Small intestine (tissue), 16 donors: ENCODE measurements at places on chromosomes 5 and 9. TPM values are rescaled to one million over a fixed set of nuclear protein-coding genes. Genes with fewer than 3 reads are reported as not detected.

DNA sequence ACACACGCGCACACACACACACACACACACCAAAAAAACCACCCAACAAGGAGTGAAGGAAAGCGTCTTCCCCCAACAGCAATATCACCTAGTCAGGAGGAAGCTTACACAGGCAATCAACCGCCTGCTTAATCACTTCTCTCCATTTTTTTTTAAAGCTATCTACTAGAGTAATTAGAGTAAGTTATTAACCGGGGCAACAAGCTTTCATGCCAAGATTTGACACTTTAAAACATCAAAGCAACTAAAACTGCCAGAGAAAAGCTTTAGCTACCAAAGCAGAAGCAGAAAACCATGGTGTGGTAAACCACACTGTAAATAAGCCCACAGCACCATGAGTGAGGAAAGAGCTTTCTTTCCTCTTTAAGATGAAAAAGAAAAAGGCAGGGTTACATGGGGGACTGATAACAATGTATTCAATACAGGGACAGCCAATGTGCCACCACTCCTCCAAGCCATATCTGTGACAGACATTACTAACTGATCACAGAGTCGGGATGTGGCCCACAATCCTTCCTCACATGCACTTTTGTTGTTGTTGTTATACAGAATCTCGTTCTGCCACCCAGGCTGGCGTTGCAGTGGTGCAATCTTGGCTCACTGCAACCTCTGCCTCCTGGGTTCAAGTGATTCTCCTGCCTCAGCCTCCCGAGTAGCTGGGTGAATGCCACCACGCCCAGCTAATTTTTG lies 282.1 kb downstream of the CRB2 start:
- H3K4me1 ChIP-seq, result peaks cover 5% of the 10 kb centered on the region
- peaks cover 4% of the 10 kb centered on the region for H3K36me3 ChIP-seq
- DNase-seq, result peak; percentile 73
- H3K27ac ChIP-seq, result peak overlapping the region; percentile 23
- peak overlapping the region; percentile 28 for H3K4me3 ChIP-seq

GRCh38 chr9:106075960-106076327 lies 381.6 kb downstream of the TMEM38B start:
- H3K27me3 ChIP-seq, result no peaks in the 10 kb centered on the region
- H3K4me1 ChIP-seq, result no peaks in the 10 kb centered on the region
- DNase-seq, result no peak
- no peaks in the 10 kb centered on the region for H3K36me3 ChIP-seq
- no peak overlapping the region for H3K27ac ChIP-seq
- no peak overlapping the region for H3K4me3 ChIP-seq

DNA sequence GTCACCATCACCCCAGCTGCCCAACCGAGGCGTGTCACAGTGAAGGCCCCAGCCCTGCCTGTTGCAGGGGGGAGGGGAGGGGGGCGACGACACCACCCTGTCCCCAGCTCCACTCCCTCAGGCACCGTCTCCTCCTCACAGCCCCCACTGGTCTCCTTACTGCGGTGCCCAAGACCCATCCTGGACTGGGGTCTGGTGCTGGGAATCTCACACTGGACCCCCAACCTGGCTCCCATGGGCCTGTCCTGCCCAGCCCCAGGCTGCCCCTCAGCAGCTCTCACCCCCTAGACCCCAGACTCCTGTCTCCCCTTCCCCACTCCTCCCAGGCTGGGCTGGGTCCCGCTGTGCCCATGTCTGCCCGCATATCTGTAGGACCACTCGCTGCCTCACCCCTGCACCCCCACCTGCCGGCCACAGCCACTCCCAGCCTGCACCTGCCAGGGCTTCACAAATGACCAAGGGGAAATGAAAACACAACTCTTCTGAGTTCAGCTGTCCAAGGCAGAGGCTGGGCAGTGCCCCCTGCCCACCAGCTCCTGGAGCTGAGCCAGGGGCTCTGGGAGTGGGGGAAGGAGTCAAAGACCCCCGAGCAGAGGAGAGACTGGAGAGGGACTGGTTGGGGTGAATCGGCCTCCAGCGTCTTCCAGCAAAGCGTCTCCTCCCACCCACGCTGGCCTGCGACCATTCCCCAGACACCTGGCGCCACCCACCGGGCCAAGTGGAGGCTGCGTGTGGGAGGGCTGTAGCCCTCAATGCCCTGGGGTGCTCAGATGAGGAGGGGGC lies 32.6 kb upstream of the EGFL7 start:
- peaks cover 45% of the 10 kb centered on the region for H3K27me3 ChIP-seq
- H3K36me3 ChIP-seq, result no peaks in the 10 kb centered on the region
- H3K27ac ChIP-seq, result no peak overlapping the region
- H3K4me1 ChIP-seq, result peaks cover 11% of the 10 kb centered on the region
- no peak overlapping the region for H3K4me3 ChIP-seq
- DNase-seq, result peak; percentile 57

GRCh38 chr9:114895521-114895991 lies 34.8 kb downstream of the TNFSF8 start:
- DNase-seq, result no peak
- H3K4me1 ChIP-seq, result peaks cover 5% of the 10 kb centered on the region
- H3K4me3 ChIP-seq, result no peak overlapping the region
- H3K36me3 ChIP-seq, result no peaks in the 10 kb centered on the region
- H3K27ac ChIP-seq, result no peak overlapping the region

FAM240B gene
- not detected for polyA plus RNA-seq

PHPT1 gene
- 185 TPM for polyA plus RNA-seq

ECM2 gene
- 2.5 TPM for polyA plus RNA-seq

NUTM2G gene
- polyA plus RNA-seq, result not detected

MYORG gene
- 83.0 TPM for polyA plus RNA-seq

- H3K4me1 ChIP-seq, result no peaks in the 10 kb centered on the region
- H3K27ac ChIP-seq, result no peak overlapping the region
- no peaks in the 10 kb centered on the region for H3K27me3 ChIP-seq
- H3K4me3 ChIP-seq, result no peak overlapping the region
- DNase-seq, result no peak
Observed at GRCh38 chr9:135785013-135785575, 83.1 kb downstream of the KCNT1 start.

GDF9 gene
- polyA plus RNA-seq, result 0.67 TPM

- H3K27ac ChIP-seq, result no peak overlapping the region
- DNase-seq, result no peak
- no peak overlapping the region for H3K4me3 ChIP-seq
- no peaks in the 10 kb centered on the region for H3K27me3 ChIP-seq
Observed at GRCh38 chr5:51214746-51215145, 168.5 kb upstream of the ISL1 start.

SLC24A2 gene
- polyA plus RNA-seq, result 0.01 TPM

GRCh38 chr9:82970359-82970758 lies 92.6 kb downstream of the RASEF start:
- H3K4me1 ChIP-seq, result no peaks in the 10 kb centered on the region
- no peaks in the 10 kb centered on the region for H3K27me3 ChIP-seq
- no peak overlapping the region for H3K4me3 ChIP-seq
- no peak overlapping the region for H3K27ac ChIP-seq
- no peak for DNase-seq

FGD3 gene
- polyA plus RNA-seq, result 26.1 TPM

PDE8B gene
- 0.22 TPM for polyA plus RNA-seq

- no peaks in the 10 kb centered on the region for H3K27me3 ChIP-seq
- peaks cover 4% of the 10 kb centered on the region for H3K4me1 ChIP-seq
- H3K27ac ChIP-seq, result peak within 1 kb of the TSS; percentile 84
- DNase-seq, result peak; percentile 100
Observed at GRCh38 chr9:101533334-101534204, at the start of gene RNF20. Gene RNF20 (plus strand): TSS chr9:101533853. CDS start chr9:101535424, 1,571 bp downstream.
